Caco-2 (cell line): ENCODE measurements at places on chromosomes 6 and 20. TPM values are rescaled to one million over a fixed set of nuclear protein-coding genes. Genes with fewer than 3 reads are reported as not detected.

POPDC3 gene
- 0.70 and 0.84 TPM in 2 replicates for total RNA-seq

CENPB gene
- 72.7 and 84.3 TPM in 2 replicates for total RNA-seq

DNA sequence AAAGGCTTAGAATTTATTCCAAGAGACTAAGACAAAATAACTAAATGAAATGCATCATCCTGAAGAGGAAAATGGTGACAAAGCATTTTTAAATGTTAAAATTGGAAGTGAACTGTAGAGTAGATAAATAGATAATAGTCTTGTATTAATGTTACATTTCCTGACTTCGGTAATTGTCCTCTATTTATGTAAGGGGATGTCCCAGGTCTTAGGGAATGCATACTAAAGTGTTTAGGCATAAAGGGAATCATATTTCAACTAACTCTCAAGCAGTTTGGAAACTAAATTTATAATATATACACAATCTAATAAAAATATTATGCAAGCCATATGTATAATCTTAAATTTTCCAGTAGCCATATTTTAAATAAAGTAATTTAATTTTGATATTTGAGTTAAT is 159.3 kb downstream of the WDR27 start:
- no peak for DNase-seq

DNA sequence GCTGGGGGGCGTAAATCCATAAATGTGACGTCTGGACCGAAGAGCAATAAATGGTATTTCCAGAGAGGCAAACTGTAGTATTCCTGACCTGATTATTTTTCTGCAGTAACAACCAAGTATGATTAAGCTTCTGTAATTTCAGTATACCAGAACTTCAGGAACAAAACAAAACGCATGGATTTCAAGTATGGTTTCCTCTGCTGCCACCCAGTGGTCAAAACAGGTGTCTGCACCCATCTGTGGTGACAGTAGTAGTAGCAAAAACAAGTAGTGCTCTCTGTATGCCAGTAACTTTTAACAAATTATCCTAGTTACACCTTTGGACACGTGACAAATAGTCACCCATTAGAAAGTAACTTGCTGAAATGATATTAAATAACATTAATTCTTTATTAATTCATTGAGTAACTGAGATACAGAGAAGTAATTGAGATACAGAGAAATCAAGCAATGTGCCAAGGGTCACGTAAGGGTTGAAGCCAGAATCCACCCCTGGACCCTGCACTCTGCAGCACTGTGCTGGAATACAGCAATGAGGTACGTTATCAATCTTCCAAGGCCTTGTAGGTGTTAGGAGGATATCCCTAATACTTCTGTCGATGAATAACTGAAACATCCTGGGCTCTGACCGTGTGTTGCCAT is 7.9 kb downstream of the CALHM4 start:
- peak; percentile 73 for DNase-seq

- no peak for DNase-seq
Observed at GRCh38 chr6:15184441-15184861, 61.4 kb upstream of the JARID2 start.

GRCh38 chr6:119204719-119205118 is 126.3 kb upstream of the FAM184A start:
- DNase-seq, result no peak

DNA sequence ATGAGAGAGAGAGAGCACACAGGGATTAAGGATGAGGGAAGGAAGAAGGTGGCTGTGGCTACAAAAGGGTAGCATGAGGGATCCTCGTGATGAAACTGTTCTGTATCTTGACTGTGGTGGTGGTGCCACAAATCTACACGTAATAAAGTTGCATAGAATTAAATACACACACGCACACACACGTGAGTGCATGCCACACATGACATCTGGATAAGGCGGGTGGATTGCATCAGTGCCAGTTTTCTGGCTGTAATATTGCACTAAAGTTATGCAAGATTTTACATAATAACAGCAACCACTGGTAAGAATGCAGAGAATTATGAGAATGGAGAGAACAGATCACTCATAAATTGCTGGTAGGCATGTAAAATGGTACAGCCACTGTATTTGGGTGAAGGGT is 16.9 kb upstream of the STK35 start:
- DNase-seq, result no peak

HMGN3 gene
- 246 and 251 TPM in 2 replicates for total RNA-seq

DNA sequence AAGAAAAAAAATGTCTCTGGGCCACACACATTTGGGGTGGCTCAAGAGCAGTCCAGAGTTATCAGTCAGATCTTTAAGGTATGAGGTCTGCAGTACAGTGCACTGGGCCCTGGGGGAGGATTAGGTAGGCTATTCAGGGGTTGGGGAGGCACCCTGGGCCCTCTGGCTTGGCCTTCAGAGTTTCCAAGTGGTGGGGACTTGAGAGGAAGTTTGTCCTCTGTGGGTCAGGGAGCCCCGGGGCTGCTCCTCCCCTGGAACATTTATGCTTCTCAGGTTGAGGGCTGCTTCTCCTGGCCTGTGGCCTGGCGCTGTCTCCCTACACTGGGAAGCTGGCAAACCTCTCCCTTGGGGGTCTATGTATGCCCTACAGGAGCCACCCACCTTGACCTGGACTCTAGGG is 46.0 kb downstream of the PTK7 start:
- no peak for DNase-seq
